ENCODE measurements at places on chromosomes 7 and 10.

DNA sequence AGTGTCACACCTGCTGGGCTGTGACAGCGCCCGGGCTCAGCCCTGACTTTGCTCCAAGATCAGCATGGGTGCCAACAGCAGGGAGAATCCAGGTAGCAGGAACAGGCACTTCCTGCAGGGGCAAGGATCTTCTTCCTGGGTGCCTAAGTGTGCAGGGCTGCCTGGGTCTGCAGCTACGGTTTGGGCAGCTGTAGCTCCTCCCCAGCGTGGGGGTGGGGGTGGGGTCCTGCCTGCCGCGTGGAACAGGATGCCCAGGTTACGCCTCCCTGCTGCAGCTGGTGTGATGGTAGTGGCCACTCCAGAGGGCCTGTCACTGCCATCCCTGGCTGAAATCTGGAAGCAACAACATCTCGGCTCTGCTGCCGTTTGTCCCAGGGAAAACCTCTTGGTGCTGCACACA is 269.3 kb downstream of the DNAJB6 start:
- no peak for DNase-seq

- DNase-seq, result no peak
Observed at GRCh38 chr7:137890449-137890921, 43.7 kb upstream of the DGKI start.

DNA sequence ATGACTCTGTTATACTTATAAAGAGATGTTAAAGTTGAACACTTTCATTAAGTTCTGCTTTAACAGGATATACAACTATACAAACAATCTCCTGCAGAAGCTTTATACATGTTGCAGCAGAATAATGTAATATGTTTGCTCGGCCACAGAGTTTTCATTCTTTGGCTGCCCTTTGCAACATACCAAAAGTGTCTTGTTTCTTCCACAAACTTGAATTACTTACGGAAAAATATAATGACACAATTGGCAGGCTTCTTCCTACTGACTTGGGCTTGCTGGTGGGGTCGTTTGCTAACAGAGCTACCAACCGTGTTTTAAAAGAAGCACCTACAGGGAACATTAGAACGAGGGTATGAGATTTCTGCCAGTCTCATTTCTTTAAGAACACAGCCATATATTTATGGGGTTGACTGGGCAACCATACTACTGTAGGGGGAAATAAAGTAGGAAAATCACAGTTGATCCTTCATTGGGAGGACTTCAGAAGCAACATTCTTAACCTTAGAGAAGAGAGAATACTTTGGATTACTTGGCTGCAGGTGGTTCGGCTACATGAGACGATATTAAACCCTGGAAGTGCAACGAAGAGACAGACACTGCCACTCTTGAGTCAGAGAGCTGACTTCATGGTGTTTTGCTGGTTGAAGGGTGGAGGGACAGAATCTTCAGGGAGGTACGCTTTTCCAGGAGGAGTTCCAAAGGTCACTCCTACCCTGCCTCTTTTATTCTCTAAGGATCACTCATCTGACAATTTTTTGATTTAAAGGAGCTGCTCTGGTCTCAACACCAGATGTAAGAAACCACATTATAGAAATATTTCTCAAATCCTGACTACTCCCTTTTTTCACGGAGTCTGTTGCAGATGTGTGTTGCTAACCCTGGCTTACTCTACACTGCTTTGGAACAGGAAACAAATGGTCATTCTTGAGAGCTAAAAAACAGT is 123.9 kb downstream of the SEMA3C start:
- no peak for DNase-seq

DNA sequence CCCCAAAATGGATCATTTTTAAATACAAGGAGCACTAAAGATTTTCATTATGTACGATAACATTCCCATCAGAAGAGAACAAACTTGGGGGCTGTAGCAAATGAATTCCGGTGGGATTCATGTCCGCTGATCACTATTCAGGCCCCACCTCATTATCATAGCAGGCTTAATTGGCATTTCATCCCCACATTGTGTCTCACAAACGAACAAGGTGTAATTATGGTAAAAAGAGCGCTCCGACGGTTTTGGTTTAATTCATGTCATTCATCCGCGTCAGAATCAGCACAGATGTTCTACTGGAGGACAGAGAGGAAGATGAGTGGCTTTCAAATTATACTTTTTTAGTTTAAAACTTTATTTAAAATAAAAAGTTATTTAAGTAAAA is 124.7 kb downstream of the MAD1L1 start:
- DNase-seq, result no peak

GRCh38 chr7:132941905-132942304 is 140.0 kb downstream of the CHCHD3 start:
- no peak for DNase-seq

GRCh38 chr7:154299736-154300135 is 247.5 kb downstream of the DPP6 start:
- DNase-seq, result no peak

DNA sequence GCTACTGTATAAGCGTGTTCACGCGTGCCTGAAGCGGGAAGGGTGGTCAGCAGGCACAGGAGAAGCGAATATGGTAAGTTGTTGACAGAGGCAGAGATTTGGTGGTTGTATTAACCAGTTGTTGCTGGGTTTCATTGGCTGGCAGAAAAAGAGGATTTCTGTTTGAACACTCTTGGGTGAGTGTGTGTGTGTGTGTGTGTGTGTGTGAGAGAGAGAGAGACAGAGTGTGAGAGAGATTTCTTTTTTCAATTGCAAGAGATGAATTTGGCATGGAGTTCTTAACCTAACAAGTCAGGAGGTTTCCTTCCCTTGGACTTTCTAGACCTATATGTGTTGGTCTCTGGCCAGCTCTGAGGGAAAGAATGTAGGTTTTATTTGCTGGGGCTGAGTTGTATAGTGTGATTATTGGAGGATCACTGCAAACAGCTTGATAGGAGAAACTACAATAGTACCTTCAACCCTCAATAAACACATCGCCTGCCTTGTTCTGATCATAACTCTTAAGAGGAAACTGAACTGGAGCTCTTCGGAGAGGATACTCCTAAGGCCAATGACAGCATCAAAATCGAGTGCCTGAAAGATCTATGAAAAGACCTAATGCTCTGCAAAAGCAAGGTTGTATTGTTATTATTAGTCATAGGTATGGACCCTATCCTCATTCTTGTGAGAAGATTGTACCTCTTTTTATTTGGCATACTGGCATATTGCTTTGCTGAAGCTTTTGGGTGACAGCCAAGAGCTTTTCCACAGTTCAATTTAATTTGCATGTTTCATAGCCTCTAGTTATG is 1.2 kb downstream of the MCU start:
- no peak for DNase-seq

DNA sequence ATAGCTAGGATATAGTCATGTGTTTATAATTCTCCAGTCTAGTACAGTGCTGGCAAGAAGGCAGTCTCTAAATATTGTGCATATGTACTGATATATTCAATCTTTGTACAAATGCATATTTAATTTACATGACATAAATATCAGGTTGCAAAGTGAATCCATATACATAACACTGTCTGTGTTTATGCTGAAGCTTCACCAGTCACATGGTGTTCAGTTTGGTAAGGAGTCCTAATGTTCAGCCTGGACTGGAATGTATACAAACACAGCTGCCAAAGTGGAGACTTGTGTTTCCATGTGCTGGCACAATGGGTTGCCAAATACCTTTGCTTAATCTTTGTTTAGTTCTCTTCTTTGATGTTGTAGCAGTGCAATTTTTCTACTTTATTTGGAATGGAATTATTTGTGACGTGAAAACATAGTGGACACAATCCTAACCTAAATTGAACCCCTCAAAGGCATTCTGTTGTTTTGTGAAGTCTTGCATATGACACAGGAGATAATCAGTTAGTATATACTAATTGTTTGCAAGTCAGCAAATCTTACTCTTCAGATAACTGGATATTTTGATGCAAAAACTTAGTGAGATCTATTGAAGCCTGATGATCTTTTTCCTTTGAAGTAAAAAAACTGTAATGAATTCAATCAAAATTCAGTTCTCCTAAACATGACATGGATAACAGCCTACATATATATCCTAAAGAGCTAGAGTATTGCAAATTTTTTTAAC is 17.3 kb upstream of the ARL4A start:
- no peak for DNase-seq

Measured in GM18507 (cell line).